ENCODE measurements at places on chromosomes 13 and 19.

GRCh38 chr13:21717817-21718216, 46.9 kb downstream of the FGF9 start:
- no peak for DNase-seq

- no peak for DNase-seq
These were observed 61.1 kb upstream of the MCF2L start for GRCh38 chr13:112907871-112908331.

- DNase-seq = no peak
These were observed at the start of gene ISYNA1 for GRCh38 chr19:18437491-18438330. Gene ISYNA1, minus strand, starts transcription at chr19:18438133. Its CDS starts 154 bp downstream, at chr19:18437979.

DNA sequence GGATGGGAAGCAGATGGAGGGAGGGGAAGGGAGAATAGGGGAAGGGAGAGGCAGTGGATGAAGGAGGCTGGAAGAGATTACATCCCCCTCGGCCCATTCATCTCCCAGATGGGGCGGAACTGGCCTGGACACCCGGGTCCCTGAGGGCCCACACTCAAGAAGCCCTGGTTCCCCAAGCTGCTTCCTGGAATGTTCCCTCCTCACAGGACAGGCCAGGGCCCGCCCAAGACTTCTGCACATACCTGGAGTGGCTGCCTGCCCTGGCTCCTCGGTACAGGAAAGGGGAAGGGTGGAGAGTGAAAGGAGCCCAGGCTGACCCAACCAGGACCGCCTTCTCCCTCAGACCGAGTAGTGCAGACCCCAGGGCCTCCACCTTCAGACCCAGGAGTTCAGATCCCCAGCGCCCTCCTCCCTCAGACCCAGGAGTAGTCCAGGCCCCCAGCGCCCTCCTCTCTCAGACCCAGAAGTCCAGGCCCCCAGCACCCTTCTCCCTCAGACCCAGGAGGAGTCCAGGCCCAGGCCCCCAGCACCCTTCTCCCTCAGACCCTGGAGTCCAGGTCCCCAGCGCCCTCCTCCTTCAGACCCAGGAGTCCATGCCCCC, 489 bp downstream of the NTF4 start:
- DNase-seq = no peak

DNA sequence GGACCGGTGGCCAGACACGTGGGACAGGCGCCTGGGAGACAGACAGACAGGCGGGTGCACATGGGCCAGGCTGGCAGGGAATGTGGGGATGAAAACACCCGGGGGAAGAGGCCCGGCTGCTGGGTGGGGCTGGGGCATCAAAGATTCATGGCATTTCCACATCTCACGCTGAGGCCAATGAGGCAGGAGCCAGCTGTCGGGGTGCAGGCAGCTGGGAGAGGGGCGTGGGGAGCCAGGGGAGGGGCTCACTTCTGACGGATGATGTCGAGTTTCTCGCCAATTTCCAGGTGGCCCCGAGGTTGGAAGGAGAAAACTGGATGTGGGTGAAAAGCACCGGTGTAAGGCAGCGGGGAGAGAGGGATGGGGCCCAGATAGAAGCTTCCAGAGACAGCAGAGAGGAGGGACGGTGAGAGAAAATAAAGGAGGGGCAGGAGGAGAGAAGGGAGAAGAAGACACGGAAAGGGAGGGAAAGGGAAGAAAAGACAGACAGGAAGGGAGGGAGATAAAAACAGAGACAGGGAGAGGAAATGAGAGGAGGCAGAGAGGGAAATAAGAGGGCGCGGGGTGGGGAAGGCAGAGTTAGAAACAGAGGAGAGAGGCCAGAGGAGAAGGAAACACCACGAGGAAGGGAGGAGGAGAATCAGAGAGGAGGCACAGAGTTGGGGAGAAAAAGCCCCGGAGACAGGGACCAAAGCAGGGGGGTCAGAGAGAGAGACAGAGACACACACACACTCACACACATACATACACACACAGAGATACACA, 8.0 kb upstream of the CCER2 start:
- DNase-seq = no peak

- no peak for DNase-seq
These were observed 131.9 kb upstream of the FNDC3A start for GRCh38 chr13:48843630-48844380.

GRCh38 chr13:107258599-107259187, 690.8 kb upstream of the ARGLU1 start:
- DNase-seq = no peak

- no peak for DNase-seq
These were observed 96.5 kb downstream of the UGGT2 start for GRCh38 chr13:95956589-95957148.

GRCh38 chr19:1618157-1619093, 13.2 kb upstream of the UQCR11 start:
- no peak for DNase-seq

GRCh38 chr13:97436845-97437244, 2.9 kb downstream of the RAP2A start:
- DNase-seq = no peak

GRCh38 chr13:44305286-44305685, 68.3 kb upstream of the SERP2 start:
- no peak for DNase-seq

DNA sequence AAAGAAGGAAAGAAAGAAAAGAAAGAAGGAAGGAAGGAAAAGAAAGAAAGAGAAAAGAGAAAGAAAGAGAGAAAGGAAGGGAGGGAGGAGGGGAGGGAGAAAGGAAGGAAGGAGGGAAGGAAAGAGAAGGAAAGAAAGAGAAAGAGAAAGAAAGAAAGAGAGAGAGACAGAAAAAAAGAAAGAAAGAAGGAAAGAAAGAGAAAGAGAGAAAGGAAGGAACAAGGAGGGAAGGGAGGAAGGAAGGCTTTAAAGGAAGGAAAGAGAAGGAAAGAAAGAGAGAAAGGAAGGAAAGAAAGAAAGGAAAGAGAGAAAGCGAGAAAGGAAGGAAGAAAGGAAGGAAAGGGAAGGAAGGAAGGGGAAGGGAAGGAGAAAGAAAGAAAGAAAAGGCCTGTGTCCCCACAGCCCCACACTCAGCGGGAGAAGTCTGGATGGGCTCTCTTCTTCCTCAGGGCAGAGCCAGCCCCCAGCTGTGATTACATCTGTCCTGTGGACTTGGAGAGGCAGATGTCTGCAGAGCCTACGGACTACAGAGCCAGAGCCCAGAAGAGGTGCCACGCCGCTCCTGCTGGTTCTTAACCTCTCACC, 9.6 kb downstream of the PTPRH start:
- no peak for DNase-seq

DNA sequence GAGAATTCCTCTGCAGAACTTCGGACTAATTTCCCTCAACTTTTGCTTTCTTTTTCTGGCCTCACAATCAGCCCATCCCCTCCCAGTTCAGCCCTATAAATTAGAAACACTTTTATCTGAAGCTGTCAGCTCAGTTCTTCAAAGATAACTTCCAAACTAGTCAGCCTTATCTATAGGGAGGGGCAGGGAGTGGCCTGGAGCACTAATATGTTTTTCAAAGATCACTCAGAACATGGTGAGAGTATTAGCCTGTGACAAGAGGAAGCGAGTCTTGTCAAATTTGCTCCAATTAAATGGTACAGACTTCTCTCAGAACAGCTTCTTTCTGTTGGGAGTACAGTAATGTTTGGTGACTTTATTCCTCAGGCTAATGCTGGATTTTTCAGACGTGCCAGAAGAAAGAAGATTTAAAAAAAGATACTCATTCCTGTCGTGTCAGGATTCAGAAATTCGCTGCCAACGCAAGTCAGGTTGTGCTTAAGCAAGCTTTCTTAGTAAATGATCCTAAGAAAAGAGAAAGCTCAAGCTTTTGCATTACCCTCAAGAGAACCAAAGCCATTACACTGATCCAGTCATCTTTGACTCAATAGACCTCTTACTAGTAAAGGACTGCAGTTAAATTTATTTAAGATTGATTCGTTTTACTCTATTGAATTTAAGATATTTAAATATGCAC, 1033.6 kb downstream of the SLITRK5 start:
- DNase-seq = no peak

DNA sequence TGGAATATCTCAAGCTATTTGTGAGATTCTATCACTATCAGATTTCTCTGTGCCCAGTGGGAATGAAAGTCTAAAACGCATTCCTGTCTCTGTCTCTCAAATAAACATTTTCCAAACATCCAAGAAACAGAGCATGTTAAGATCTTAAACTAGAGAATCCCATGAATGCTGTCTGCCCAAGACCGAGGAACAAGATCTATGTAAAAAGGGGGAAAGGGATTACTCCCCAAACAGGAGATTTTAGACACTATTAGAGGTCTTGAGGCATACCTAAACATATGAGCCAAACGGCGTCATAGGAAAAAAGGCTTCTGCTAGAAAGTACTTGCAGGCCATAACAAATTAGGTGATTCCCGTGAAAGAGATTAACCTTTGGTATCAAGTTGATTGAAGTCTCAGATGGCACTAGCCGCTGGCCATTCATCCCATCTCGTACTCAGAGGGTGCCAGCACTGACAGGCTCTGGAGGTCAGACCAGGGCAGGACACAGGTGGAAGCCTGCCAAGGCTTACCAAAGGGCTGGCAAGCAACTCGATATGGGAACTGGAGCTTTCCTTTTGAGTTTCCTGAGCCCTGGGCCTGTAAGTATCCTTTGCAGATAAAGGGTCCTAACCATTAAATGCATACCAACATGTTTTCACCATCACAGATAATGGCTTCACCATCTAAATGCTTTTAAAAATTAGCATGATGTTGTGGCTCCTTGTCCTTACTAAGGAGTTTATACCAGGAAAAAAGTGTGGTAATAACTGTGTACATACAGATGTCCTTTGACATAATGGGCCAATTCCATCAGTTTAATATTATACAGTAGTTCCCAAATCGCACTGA, 225.2 kb downstream of the FOXO1 start:
- no peak for DNase-seq

DNA sequence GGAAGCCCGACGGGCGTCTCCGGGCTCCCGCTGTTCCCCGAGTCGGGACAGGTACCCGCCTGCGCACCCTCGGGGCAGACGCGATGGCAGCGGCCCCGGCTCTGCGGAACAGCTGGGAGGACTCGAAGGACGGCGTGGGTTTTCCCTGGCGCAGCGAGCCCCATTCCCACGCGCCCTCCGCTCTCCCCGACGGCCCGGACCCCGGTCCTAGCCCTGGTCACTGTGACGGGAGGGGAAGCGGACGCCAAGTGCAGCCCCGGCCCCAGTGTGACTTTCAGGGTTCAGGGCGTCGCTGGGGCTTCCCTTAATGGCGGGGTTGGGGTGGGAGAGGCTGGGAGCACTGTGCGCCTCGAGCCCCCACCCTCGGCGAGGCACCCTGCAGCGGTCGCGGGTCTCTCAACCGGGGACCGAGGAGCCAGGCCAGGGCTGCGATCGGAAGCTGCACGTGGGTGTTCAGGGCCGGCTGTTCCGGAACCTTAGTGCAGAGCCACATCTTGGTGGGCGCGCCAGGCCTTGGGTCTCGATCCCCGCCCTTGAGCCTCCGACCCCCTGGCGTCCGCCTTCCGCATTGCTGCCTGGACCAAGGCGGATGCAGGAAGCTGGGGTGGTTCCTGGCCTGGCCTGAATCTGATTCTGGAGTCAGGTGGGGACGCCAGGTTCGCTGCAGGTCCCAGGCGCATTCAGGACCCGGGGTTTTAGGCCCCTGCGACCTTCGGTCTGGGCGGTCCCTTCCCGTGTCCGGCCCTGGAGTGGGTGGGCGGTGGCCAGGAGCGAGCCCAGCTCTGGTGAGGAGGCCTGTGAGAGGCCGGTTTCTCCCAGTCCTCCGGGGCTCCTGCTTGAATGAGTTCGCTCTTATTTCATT, 3.5 kb downstream of the LGALS7B start:
- no peak for DNase-seq

DNA sequence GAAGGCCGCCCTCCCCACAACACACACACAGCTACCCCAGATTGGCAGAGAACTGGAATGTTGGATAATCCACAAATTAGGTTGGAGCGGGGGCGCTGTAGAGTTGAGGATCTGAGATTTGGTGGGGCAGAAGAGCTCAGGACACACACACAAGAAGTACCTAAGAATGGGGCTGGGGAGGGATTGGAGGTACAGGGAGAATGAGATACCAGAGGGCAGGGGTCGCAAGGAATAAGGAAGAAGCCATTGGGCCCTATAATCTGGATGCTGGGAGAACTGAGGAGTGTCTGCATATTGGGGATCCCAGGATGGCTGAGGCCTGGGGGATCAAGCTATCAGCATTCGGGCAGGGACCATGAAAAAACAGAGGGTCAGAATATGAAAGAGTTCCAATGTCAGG, 11.5 kb downstream of the SYT3 start:
- DNase-seq = no peak

DNA sequence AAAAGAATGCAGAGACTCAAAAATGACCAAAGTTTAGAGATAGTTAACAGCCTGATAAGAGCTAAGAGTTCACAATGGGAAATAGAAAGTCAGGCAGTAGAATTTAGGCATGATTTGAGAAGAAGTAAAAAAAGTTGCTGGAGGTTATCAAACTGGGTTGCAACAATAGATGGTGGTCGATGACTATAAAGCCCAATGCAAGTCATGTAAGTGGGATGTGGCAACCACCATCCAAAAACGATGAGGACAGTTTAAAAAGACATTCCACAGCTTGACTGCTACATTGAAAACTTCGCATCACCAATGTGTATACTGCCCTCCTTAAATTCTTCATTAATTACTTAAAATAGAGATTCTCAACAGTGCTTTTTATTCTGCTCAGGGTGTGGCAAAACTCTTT, 19.7 kb downstream of the ELF1 start:
- no peak for DNase-seq

GRCh38 chr13:98942485-98942884, 35.4 kb downstream of the DOCK9 start:
- no peak for DNase-seq

DNA sequence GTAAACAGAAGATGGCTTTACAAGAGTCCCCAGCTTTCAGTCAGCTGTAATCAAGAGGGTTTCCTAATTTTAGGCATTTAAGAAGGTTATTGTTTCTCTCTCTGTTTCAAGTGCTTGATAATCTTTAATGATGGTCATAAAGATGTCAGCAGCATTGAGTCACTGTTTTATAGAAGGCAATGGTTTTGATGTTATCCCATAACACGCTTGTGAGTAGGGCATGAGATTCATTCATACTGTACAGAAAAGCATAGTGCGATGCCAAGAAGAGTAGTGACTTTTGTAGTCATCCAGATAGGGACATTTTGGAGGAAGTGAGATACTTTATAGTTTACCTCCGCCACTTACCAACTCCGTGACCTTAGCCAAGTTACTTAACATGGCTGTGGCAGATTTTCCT, 364.2 kb upstream of the SLC10A2 start:
- DNase-seq = no peak
